Frontal cortex (tissue), 4 donors: ENCODE measurements at places on chromosomes 7 and 10. TPM values are rescaled to one million over a fixed set of nuclear protein-coding genes. Genes with fewer than 3 reads are reported as not detected.

The NUP42 gene
- total RNA-seq = 60.7 TPM

The PAPOLB gene
- total RNA-seq = 0.82 TPM

The SPDYE11 gene
- under 0.01 TPM for total RNA-seq

The IFIT3 gene
- 6.5 TPM for total RNA-seq

The ESYT2 gene
- 79.1 TPM for total RNA-seq

The OPN1SW gene
- not detected for total RNA-seq
